ENCODE measurements at places on chromosomes 4 and X.

- DNase-seq, result no peak
Observed at GRCh38 chr4:77153006-77153405, 4.0 kb upstream of the CCNG2 start.

- no peak for DNase-seq
Observed at GRCh38 chrX:74338852-74339251, 34.9 kb downstream of the ZCCHC13 start.

- no peak for DNase-seq
Observed at GRCh38 chrX:110954428-110955100, 141.4 kb upstream of the PAK3 start.

DNA sequence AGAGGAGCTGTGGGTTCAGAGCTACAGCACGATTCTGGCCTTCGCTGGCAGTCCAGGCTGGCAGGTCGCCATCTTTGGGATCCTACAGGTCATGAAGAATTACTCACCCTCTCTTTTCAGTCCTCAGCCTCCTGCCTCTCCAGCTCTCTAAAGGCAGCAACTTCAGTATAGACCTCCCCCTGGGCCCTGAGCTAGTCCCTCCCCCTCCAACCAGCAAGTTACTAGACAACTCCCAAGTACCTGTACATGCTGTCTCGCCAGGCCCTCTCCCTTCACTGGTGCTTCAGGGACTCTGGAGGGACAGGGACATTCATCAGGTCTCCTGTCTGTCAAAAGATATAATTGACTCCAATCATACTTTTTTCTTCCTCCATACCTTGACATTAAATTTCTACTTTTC, at the start of gene GPR119:
Gene GPR119 (minus strand): TSS at position 155 of the 400 bp plus-strand sequence. CDS start 227 bp downstream, outside the sequence.
- DNase-seq, result no peak

DNA sequence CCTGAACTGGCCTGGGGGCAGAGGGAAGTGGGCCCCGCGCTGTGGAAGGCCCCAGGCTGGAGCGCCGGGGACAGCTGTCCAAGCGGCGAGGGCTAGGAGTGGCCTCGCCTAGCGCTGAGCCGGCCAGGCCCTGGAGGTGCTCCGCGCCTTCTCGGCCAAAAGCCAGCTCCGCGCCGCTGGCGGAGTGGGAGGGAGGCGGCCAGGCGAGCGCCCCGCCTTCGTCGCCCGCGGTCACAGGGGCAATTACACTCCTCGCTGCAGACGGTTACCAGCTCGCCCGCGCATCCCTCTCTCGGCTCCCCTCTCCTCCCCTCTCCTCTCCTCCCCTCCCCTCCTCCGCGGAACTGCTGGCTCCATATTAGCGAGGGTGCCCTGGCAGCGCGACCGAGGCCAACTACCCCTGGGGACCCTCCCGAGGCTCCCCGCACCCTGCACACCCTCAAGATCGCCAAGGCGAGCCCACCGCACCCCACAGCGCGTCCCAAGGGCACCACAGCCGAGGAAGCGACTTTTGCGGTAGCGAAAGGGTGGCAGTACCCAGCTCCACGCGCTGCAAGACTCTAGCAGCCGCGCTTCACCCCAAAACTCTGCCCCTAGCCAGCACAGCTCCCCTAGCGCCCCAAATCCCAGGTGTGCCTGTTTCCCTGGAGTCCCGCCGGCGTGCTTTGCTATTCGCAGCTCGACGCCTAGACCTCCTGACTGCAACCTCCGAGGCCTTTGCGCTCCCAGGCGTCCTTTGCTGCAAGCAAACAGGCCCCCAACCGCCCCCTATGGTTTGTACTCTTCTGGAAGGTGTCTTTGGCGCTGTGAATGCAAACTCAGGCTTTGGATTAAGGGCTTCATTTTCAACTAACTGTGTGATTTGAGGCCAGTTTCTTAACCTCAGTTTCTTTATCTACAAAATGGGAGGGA, 91.4 kb downstream of the BCOR start:
- DNase-seq, result no peak

- DNase-seq, result no peak
Observed at GRCh38 chr4:121792966-121793365, 8.2 kb upstream of the EXOSC9 start.

GRCh38 chrX:131646106-131646505, 102.2 kb downstream of the OR13H1 start:
- no peak for DNase-seq
